ENCODE measurements at places on chromosomes 13 and 19.
A peak's percentile ranks its signal among the peaks of the same experiment; 100 is the strongest.

DNA sequence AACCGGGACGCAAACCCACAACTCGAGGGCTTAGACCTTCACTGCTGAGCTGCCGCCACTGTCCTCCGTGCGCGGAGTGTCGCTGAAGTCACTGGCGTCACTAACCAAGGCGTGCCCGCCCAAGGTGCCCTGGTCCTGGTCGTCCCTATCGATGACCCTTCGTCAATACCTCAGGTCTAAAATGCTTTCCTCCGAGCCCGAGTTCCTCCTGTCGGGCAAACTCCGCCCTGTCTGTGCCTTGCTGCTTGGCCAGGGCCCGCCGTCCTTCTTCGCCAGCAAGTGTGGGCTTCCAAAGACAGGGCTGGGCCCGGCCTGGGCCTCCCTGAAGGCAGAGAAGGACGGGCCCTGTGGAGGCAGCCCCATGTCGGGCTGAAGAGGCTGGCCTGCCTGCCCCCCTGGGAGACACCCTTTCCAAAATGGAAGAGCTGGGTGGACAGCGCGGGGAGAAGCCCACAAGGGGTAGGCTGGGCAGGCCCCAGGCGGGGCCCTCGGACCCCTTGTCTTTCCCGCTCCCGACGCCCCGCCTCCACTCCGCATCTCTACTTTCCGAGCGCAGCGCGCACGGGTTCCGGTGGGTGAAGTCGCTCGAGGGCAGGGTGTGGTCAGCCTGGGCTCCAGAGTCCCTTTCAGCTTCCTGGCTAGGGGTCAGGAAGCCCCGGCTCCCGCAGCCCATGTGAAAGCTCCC, 13.4 kb downstream of the RB1 start:
- DNase-seq = no peak

DNA sequence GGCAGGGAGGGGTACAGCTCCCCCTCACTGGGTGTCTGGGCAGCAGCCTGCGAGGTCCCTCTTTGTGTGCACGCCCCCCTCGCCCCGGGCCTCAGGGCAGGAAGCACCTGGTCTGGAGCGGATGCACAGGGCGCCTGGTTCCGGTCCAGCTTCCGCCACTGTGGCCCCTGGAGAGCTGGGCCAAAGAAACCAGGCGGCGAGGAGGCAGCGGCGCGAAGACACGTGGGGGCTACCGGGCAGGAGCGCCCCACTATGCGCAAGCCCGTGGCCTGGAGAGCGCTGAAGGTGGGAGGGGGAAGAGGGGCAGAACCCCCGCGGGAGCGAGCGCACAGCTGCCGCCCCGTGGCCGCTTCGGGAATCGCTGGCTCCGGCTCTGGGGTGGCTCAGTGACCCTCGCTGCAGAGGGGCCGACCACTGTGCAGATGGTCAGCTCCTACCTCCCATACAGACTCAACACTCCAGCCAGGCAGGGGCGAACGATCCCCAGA, 1.7 kb upstream of the LYL1 start:
- peak; percentile 62 for DNase-seq

GRCh38 chr19:814152-815078, 7.3 kb downstream of the PLPPR3 start:
- no peak for DNase-seq

GRCh38 chr13:24493356-24493755, 19.2 kb downstream of the PARP4 start:
- DNase-seq = no peak

DNA sequence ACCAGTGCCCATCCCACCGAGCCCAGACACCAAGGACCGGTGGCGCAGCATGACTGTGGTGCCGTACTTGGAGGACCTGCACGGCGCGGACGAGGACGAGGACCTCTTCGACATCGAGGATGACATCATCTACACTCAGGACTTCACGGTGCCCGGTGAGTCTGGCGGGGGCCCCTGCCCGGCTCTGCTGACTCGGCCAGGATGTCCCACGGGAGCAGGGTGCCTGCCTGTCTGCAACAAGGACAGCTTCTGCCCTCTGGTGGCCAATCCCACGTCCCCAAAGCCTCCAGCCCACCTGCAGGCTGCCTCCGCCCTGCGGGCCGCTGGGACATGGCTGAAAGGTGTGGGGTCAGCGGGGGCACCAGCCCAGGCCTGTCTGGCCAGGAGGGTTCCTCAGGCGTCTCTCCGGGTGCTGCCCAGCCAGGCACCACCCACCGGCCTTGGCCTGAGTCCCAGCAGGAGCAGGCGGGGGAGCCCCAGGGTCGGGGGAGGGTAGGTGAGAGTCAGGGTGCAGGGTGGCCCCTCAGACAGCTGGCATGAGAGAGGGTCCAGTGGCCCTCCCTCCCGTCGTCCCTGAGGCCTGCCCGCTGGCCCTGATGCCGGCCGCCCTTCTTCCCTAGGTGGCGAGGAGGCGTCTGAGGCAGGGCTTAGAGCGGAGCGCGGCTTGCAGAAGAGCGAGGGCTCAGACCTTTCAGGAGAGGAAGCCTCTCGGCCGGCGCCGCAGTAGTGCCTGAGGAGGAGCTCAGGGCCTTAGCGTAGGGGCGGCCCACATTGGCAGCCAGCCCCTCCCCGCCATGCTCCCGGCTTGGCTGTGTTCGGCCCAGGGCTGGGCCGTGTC, 14.6 kb downstream of the CBARP start:
- peak; percentile 34 for DNase-seq

DNA sequence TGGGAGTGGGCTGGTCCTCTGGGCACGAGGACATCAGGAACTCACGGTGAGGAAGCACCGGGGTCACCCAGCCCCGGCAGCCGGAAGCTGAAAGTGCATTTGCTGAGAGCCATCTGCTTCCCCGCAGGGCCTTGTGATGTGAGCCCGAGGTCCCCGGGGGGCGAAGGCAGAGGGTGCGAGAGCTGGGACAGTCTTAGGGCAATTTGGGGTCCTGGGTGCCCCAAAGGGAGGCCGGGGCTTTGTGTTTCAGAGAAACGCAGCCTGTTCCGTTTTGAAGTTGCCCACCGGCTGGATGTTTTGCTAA, 4.8 kb downstream of the F2RL3 start:
- no peak for DNase-seq

DNA sequence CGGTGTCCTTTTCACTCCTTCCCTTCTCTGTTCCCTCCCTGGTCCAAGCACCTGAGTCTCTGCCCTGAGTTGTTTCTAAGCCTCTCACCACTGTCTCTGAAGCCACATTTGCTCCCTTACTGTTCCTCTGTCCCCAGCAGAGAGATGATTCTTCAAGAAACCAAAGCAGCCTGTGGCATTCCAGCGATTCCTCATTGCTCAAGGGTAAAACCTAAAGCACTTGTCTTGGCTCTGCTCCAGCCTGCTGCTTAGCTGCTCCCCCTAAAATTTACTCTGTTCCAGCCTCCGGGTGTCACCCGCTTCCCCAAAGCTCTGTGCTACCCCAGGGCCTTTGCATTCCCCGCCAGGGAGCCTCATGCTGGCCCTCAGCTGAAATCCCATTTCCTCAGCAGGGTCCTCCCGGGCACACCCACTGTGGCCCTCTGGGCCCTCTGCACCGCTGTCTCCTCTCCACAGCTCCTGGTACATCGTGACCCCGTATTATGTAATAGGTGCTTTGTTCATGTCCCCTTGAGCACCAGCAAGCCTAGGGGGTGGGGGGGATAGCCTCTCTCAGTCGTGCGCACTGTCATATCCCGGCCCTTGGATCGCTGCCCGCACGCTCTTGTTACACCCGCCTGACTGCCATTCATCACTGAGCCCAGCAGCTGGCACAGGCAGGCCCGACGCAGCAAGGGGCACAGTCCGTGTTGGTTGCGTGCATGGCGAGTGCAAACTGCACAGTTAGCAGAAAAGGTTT, 15.8 kb downstream of the TECR start:
- no peak for DNase-seq

- no peak for DNase-seq
Measured at GRCh38 chr13:96851856-96852445, 142.3 kb downstream of the OXGR1 start.

- DNase-seq = no peak
Measured at GRCh38 chr13:71964491-71965100, 97.6 kb upstream of the DACH1 start.

DNA sequence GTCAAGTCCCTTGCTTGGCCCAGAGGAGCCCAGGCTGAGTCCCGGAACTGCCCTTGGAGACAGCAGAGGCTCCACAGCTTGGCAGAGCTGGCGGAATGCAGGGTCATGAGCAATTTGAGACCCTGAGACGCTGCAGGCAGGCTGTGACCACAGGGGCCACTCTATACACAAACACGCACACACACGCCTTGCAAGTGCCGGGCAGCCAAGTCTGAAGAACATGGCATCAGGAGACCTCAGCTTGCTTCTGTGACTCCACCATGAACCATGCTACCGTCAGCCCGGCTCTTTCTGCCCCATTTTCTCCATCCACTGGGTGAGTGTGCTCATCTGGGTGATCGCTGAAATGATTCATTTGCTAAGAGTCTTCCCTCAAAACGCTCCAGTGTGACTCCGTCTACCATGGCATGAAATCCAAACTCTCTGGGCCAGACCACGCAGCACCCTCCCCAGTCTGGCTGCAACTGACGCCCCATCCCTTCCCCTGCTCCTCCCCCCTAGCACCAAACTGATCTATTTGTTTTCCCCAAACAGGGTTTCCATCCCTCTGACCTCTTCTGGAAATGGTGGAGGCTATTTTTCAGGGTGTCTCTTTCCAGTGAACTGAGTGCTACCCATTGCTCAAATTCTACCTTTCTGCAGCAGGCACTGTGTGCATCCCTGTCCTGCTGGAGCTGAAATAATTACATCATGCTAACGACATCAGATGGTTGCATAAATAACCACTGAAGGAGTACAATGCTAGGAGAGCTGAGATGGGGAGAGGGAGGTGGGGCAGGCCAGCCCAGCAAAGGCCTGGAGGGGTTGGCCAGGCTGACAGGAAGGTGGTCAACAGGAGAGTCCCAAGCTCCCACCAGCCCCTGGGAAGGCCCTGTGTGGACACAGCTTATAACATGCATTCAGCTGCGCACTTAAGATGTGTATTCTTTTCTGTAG, 3.1 kb downstream of the CARS2 start:
- no peak for DNase-seq

- no peak for DNase-seq
Measured at GRCh38 chr19:45990113-45990728, 5.0 kb upstream of the CCDC61 start.

DNA sequence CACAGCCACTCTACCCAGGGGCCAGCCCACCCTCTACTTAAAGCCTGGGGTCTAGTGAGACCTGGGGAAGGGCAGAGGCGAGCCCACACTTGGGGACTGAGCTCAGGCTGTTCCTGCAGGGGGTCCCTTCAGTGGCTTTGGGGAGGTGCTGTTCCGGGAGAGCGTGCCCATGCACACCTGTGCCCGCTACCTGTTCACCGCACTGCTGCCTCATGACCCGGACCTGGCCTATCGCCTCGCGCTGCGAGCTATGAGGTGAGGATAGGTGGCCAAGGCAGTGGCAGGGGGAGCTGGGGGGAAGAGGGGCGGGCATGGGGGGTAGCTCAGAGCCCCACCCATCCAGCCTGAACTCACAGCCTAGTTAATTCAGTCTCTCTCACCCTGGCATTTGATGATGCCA, 24.0 kb downstream of the ZSWIM4 start:
- DNase-seq = peak; percentile 6

- no peak for DNase-seq
Measured at GRCh38 chr13:49110913-49111170, 109.3 kb upstream of the MLNR start.

DNA sequence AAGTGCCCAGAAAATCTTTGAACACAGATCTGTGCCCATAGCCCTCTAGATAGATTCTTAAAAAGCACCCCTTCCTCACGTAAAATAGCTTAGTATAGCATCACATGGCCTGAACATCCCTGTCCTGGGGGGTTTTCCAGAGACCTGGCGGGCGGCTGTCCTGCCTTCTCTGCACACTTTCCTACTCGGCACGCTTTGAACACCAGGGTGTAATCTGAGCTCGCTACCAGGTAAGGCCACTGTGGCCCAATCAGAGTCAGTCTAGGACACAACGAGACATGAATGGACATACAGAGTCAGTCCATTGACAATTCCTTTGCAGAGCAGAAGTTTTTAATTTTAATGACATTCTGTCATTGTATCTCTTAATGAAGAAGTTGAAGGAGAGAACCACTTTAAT, 8.1 kb downstream of the CYP2A13 start:
- DNase-seq = no peak

- DNase-seq = no peak
Measured at GRCh38 chr13:100365680-100366079, 222.9 kb downstream of the GGACT start.

DNA sequence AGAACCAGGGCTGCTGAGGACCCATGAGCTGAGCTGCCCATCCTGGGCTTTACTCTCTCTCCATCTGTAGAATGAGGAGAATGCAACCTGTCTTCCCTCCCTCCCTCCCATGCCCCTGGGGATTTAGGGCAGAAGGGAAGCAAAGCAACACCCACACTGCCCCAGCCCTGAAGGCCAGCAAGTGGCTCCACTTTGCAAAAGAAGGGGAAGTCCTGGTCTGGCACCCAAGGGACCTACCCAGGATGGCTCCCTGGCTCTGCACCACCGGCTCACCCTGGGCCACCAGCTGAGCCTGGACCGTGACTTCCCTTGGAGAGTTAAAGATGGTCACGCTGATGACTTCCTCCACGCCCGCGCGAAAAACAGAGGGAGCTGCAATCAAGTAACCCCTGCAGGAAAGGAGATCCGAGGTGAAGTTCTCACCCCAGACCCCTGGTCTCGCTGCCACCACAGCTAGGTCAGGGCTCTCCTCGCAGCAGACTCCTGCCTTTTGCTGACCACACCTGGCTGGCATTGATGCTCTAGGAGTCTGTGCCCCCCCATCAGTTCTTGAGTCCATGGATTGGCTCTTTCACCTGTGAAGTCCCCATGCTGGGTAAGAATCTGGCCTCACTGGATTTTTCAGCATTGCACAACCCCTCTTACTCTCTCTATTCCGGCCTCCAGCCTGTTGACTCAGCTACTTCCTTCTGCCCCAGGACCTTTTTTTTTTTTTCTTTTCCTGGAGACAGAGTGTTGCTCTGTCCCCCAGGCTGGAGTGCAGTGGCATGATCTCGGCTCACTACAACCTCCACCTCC, 4.6 kb downstream of the CPAMD8 start:
- DNase-seq = no peak

Data from CD4-positive, alpha-beta T cell treated with Interleukin-1 beta for 1 hour (primary cell).